ENCODE measurements at places on chromosomes 3 and 15. TPM values are rescaled to one million over a fixed set of nuclear protein-coding genes. Genes with fewer than 3 reads are reported as not detected.
A peak's percentile ranks its signal among the peaks of the same experiment; 100 is the strongest.

The EPHA3 gene
- 24.1 TPM for total RNA-seq

- no peak overlapping the region for H3K27ac ChIP-seq
- no peaks in the 10 kb centered on the region for H3K4me1 ChIP-seq
- H3K27me3 ChIP-seq = no peaks in the 10 kb centered on the region
- no peak overlapping the region for H3K4me3 ChIP-seq
- DNase-seq = no peak
These were observed 31.4 kb downstream of the AP4E1 start for GRCh38 chr15:50939911-50940310.

GRCh38 chr3:141368925-141369794 lies 856 bp downstream of the ZBTB38 start:
- H3K4me3 ChIP-seq = peak overlapping the region; percentile 41
- peaks cover 40% of the 10 kb centered on the region for H3K4me1 ChIP-seq
- H3K36me3 ChIP-seq = no peaks in the 10 kb centered on the region
- H3K27me3 ChIP-seq = no peaks in the 10 kb centered on the region
- H3K27ac ChIP-seq = peak overlapping the region; percentile 86
- no peak for DNase-seq

DNA sequence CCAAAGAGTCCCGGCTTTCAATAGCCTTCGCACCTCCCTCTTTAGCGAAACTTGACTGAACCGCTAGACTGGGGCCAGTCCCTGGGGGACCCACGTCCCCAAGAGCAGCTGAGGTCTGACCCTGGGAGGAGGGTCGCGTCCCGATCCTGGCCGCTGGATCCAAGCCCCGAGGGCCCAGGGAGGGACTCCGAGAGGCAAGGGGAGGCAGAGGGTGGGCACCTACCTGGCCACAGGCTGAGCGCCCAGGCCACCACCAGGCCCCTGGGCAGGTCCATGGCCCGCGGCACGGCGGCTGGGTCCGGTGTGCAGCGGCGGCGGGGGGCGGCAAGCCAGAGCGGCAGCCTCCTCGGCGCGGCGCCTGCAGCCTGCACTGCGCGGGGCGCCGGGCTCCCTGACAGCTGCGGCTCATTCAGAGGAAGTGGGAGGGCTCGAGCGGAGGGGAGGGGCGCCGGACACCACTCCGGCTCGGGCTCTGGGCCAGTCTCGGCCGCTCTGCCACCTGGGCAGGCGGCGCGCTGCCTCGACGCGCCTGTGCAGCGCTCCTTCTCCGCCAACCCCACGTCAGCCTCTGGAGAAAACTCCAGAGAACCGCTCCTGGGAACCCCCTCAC lies at the start of gene ITGA11:
TSS of gene ITGA11 (minus strand) at position 372 of the 610 bp plus-strand sequence. CDS start at position 275, 97 bp downstream.
- H3K27me3 ChIP-seq = peaks cover 11% of the 10 kb centered on the region
- H3K4me1 ChIP-seq = peaks cover 13% of the 10 kb centered on the region
- peak within 1 kb of the TSS; percentile 52 for H3K4me3 ChIP-seq
- peak; percentile 92 for DNase-seq
- peak within 1 kb of the TSS; percentile 49 for H3K27ac ChIP-seq

DNA sequence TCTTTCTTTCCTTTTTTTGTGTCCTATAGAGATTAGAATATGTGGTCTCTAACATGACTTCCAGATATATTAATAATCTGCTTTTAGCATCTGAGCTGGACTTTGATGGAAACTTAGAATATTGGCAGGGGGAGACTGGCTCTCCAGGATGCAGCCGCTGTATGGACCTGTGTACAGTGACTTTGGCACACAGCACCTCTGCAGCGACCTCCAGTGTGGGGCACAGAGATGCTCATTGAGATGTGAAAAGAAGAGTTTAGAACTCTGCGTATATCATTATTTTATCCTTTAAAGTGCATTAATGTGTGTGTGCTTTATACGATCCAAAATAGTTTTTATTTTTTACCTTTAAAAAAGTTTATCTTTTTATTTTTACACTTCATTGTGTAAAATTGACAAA lies 18.3 kb downstream of the CFAP161 start:
- DNase-seq = peak; percentile 47
- H3K36me3 ChIP-seq = no peaks in the 10 kb centered on the region
- H3K27me3 ChIP-seq = no peaks in the 10 kb centered on the region
- no peak overlapping the region for H3K27ac ChIP-seq

DNA sequence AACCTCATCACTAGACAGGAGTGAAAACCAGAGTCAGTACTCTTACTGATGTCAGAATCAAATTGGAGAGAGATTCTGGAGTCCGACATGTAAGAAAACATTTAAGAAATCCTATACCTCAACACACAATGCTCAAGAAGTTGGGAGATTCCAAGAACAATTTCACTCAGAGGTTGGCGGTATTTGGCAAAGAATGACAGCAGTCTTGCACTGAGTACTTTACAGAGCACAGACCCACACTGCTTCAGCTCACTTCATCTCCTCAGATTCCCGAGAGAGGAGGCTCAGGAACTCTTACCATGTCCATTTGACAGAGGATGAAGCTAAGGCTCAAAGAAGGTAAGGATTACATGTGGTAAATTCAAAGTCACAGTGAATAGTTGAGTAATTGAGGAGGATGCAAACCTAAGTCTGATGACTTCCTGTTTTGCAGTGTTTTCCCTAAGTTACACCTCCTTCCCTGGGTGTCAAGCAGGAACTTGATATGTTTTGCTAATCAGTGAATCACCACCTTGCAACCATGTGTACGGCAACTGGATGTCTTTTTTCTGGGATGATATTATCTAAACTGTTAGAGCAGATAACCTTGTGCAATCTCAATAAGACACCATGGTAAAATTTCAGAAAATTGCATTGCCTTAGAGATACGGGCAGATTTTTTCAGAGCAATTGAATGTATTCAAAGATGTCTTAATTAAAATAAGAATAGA lies 61.3 kb upstream of the MME start:
- no peaks in the 10 kb centered on the region for H3K27me3 ChIP-seq
- H3K27ac ChIP-seq = no peak overlapping the region
- no peak for DNase-seq
- H3K36me3 ChIP-seq = no peaks in the 10 kb centered on the region
- H3K4me1 ChIP-seq = no peaks in the 10 kb centered on the region

All from esophagus muscularis mucosa (tissue), 4 donors.